ENCODE measurements at places on chromosomes 6 and 20. TPM values are rescaled to one million over a fixed set of nuclear protein-coding genes. Genes with fewer than 3 reads are reported as not detected.

Gene ACAT2
- total RNA-seq: 5.2 TPM

Gene RNF39
- not detected for total RNA-seq

Gene SCRT2
- not detected for total RNA-seq

Gene LINC00237
- total RNA-seq: 0.52 TPM

Measured in skeletal muscle tissue (tissue), 5 donors.